ENCODE measurements at places on chromosomes 11 and 22. TPM values are rescaled to one million over a fixed set of nuclear protein-coding genes. Genes with fewer than 3 reads are reported as not detected.

Gene SGSM1
- total RNA-seq = not detected

Gene HBB
- not detected for total RNA-seq

Gene ABCC8
- not detected for total RNA-seq

Gene SYT8
- not detected for total RNA-seq

Gene MUC6
- not detected for total RNA-seq

Gene MMP8
- total RNA-seq = 1.5 TPM

Gene C11orf42
- total RNA-seq = not detected

Gene ROBO4
- total RNA-seq = 0.46 TPM

Gene MMP12
- 0.18 TPM for total RNA-seq

Gene PCF11
- total RNA-seq = 42.8 TPM

Gene CRYBB3
- not detected for total RNA-seq

Gene OR5P2
- total RNA-seq = not detected

Gene OR4C45
- total RNA-seq = not detected

Gene GP1BB
- total RNA-seq = 1.8 TPM

Gene C11orf16
- not detected for total RNA-seq

Gene DKK3
- 328 TPM for total RNA-seq

Gene MIAT
- 1.2 TPM for total RNA-seq

Gene HEPN1
- total RNA-seq = 0.09 TPM

Gene OR52N4
- total RNA-seq = not detected

Gene PGA3
- not detected for total RNA-seq

Gene NRXN2
- 6.4 TPM for total RNA-seq

Gene CCDC116
- total RNA-seq = under 0.01 TPM

Gene MYOD1
- not detected for total RNA-seq

Gene FAM180B
- total RNA-seq = not detected

Gene CDHR5
- total RNA-seq = not detected

Gene MUC2
- total RNA-seq = not detected

Gene RAB3IL1
- 2.1 TPM for total RNA-seq

Gene SCT
- not detected for total RNA-seq

Gene BIRC3
- total RNA-seq = 9.0 TPM

Gene BTBD18
- total RNA-seq = not detected

Gene SAA1
- total RNA-seq = not detected

Gene CLTCL1
- total RNA-seq = 34.4 TPM

Gene BRSK2
- total RNA-seq = 0.89 TPM

Gene NCAPH2
- 22.1 TPM for total RNA-seq

Gene RTN4R
- 0.97 TPM for total RNA-seq

Gene GUCY1A2
- total RNA-seq = 0.18 TPM

All from smooth muscle cell of the umbilical artery (primary cell).